HAP-1 (cell line): ENCODE measurements at places on chromosomes 3 and 15.

DNA sequence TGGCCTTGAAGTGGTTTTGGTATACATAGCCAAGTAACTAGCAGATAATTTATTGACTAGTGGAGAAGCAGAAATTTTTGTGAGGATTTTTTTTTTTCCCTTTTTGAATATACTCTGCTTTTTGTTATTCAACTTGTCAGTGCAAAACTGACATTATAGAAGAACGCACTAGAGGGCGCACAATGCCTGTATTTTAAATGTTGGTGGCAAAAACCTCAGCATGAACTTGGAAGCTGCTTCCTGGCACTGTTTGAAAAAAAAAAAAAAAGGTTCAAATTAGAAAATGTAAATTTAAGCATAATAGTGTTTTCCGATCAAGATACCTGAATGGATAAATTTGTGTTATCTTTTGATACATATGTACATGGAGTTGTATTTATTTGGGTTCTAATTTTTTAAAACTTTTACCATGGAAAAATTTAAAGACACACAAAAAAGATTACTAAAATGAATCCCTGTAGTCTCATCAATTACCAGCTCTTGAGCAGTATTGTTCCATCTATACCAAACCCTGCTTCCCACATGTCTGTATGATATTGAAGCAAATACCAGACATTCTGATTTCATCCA, 56.0 kb downstream of the SLC25A26 start:
- DNase-seq: peak; percentile 52

DNA sequence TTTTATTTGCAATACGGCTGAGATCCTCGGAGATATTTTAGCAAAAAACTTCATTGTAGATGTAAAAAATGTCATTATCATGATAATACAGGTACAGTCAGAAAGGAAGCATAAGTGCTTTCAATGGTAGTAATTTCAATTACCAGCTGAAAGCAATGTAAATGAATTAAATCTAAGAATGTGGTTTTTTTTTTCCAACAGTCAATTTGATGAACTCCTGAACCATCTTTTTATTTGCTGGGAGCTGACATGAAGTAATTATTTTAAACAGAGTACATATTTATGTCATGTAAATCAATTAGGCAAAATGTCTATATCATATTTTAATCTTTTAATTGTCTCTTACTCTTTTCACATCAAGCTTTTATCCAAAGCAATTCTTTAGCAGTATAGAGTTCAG, 70.6 kb downstream of the MORC1 start:
- DNase-seq: no peak

DNA sequence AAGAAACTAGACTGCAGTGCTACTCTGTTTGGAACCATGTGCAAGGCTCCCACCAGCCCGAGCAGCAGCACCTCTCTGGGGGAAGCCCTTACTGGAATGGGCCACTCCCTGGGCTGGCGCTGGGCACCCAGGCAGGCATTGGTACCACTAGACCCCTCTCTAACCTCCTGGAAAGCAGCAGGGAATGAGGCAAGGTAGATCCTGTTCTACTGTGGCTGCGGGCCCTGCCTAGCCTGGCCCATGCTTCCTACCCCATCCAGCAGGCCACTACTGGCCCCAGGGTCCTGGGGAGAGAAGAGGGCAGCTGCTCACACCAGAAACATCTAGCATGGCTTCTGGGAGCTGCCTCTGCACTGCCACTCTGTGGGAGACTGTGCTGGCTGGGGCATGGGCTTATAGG, 44.8 kb downstream of the MESD start:
- DNase-seq: no peak

- DNase-seq: no peak
Observed at GRCh38 chr15:98385752-98386381, 262.5 kb upstream of the IGF1R start.

DNA sequence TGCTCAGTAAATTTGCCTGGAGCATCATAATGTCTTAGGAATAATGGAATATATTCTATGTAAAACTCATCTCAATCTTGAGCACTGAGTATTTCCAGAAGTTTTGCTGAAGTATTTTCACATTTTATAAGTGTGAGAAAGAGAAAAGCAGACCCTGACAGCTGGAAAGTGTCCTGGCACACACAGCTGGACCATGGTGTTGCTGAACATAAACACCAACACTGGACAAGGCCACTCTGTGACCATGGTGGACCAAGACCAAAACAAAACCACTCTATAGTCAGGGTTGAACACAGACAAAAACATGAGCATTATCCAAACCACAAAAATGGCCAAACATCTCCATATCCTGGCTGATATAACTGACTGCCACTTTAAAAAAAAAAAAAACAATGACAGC, 15.1 kb upstream of the SGO1 start:
- no peak for DNase-seq

GRCh38 chr3:173986861-173987410, 589.4 kb downstream of the NLGN1 start:
- no peak for DNase-seq
